ENCODE measurements at places on chromosomes 7 and 10.

DNA sequence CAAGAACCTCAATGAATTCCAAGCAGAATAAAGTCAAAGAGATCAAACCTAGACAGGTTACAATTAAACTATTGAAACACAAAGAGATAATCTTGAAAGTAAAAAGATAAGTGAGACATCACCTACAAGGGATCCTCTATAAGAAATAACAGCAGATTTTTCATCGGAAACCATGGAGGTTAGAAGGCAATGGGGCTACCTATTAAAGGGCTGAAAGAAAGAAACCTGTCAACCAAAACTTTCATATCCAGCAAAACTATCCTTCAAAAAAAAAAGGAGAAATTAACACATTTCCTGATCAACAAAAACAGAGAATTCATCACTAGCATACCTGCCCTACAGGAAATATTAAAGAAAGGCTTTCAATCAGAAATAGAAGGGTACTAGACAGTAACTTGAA, 244.9 kb downstream of the ARHGAP12 start:
- DNase-seq = no peak

GRCh38 chr7:929311-929711, 25.2 kb downstream of the ADAP1 start:
- no peak for DNase-seq

DNA sequence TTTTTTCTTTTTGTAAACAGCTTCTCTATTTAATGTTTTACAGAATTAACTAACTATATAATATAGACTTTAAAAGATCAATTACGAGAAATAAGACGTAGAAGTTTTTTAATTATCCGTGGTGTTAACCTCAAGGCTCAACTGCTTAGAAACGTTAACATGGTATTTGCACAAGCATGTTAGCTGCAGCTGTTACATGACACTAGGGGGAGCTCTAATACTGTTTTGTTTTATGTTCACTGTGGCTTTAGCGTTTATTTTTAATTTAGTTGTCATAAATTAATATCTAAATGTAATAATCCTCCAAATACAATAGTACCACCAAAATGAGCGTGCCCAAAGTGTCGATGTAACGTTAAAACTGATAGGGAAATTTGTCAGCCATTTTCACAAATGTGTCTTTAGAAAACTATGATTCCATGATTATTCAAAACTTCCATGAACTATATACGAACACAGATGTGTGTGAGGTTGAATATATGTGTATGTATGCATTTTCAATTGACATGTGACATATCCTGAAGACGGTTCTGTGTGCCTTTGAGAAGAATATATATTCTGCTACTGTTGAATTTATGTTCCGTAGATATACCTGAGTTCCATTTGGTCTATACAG, 828.8 kb upstream of the MBL2 start:
- DNase-seq = no peak

GRCh38 chr10:79447911-79448731, 2.7 kb upstream of the ZCCHC24 start:
- DNase-seq = no peak

GRCh38 chr10:79166312-79166721, 97.6 kb downstream of the ZMIZ1 start:
- DNase-seq = no peak

GRCh38 chr7:90709501-90710465, 113.7 kb downstream of the CDK14 start:
- no peak for DNase-seq

DNA sequence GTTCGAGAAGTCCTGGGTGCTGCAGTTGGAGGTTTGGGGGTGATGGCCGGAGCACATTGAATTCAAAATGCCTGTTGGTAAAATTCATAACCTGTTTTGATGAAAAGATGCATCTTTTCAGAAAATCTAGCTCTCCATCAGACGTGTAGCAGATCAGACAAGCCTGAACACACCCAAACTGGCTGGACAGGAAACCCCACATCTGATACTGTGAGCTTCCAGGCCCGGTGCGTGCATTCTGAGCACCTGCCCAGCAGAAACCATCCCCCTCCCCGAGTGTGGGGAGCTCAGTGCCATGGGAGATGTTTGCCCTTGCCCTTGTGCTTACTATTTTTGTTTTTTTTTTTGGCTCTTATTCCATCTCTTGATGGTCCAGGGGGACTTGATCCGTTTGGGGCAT, 417.1 kb downstream of the TCERG1L start:
- DNase-seq = no peak

- DNase-seq = no peak
Observed at GRCh38 chr10:113300201-113300600, 252.7 kb upstream of the HABP2 start.

- no peak for DNase-seq
Observed at GRCh38 chr10:84933402-84933801, 605.0 kb downstream of the CCSER2 start.

DNA sequence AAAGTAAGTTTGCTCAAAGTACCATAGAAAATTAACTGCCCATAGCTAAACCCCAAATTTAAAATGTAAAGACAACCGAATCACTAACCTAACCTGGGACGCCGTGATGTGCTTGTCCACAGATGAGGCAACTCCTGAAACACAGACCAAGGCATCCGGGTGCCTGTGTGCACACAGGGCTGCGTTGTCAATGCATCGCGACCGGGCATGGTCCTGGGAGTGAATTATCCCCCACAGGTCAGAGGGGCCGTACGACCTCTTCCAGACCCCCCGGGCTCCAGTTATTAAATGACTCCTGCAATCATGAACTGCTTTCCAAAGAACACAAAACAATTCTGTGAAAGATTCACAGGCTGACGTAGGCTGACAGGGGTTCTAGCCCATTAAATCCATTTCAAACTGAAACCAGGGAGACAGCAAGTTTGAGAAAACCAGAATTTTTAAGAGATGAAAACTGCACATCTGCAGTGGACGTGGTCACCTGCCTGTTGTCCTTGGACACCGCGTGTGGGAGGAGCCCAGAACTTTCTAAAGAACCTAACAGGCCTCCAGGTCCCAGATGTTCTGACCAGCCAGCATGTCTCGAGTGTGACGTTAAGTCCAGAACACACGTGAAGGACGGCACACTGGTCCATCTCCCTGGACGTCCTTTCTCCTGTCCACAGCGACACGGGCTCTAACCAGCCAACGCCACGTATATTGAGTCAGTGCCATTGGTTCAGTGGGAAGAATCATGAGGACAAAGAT, 297.8 kb downstream of the DNAJB6 start:
- no peak for DNase-seq

GRCh38 chr10:30247704-30248103, 101.4 kb downstream of the MTPAP start:
- DNase-seq = no peak

- no peak for DNase-seq
Observed at GRCh38 chr10:21272643-21273399, 252.7 kb downstream of the SKIDA1 start.

DNA sequence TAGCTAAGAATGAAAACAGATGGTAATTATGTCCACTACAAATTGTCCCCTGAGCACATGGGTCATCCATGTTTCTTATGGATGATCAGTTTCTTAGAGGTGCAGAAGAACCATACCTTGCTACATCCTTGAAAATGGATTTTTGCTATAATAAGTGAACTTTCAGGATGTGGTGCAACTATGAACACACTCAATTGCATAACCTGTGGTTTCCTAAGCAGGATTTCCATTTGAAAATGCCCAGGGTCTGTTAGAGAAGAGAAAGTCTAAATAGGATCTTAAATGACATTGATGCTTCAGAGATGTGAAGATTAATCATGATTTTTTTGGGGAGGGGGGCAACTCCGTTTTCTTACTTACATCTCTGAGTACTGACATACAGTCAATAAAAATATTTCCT, 39.6 kb upstream of the CACNB2 start:
- no peak for DNase-seq

GRCh38 chr10:114626841-114627240, 31.2 kb downstream of the ABLIM1 start:
- no peak for DNase-seq

GRCh38 chr10:25493122-25493893, 318.5 kb downstream of the GPR158 start:
- DNase-seq = peak; percentile 87

DNA sequence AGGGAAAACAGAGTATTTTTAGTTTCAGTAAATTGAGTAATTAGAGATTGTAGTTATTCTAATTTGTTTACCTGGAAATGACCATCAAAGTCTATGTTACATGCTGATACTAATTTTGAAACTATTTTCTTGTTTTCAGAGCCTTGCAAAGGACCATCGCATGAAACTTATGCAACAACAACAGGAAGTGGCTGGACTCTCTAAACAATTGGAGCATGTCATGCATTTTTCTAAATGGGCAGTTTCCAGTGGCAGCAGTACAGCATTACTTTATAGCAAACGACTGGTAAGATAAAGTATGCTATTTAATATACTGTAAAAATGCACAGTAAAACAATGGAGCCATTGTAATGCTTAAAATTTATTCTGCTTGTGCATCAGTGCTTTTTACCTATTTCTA, 78.5 kb downstream of the TRIM24 start:
- peak; percentile 2 for DNase-seq

DNA sequence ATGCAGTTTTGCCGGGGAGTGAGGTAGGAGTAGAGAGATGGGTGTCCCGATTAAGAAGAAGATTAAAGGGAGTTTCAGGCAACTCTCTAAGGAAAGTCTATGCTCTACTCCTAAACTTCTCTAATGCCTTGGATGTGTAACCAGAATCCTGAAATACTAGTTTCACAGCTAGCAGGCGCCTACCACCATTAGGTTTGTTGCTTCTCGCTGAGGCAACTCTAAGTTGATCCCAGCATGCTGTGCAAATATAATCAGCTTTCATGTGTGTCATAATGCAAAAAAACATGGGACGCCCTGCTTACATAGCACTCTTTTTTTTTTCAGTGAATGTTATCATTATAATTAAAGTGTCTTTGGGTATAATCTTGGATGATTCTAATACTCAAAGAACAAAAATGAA, 50.4 kb upstream of the FAM3C start:
- DNase-seq = no peak

- peak; percentile 34 for DNase-seq
Observed at GRCh38 chr7:68691261-68692216, 906.7 kb upstream of the AUTS2 start.

DNA sequence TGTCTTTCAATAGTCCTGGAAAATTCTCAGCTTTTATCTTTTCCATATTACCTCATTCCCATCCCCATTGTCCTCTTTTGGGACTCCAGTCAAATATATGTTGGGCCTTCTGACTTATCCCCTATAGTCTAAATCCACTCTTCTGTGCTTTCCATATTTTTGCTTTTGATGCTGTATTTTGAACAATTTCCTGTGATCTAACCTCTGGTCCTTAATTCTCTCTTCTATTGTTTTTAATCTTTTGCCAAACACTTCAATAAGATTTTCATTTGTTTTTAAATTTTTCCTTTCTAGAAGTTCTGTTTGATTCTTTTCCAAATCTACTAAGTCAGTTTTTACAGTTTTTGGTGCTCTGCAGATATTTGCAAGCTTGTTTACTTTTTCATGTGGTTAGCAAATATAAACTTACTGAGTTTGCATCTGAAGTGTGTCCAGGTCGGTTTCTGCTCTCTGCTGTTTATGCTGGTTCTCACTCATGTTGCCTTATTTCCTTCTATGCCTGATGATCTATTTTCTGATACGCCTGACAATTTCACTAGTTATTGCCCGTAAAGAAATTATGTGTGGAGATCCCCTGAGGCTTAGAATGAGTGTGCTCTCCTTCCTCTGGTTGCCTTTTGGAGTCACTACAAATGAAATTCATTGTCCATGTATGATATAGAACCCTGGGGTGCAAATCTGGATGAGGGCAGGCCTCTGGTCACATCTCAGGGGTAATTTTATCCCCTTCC, 110.4 kb downstream of the RBM20 start:
- no peak for DNase-seq

- DNase-seq = no peak
Observed at GRCh38 chr7:95531605-95532219, 46.0 kb downstream of the ASB4 start.

DNA sequence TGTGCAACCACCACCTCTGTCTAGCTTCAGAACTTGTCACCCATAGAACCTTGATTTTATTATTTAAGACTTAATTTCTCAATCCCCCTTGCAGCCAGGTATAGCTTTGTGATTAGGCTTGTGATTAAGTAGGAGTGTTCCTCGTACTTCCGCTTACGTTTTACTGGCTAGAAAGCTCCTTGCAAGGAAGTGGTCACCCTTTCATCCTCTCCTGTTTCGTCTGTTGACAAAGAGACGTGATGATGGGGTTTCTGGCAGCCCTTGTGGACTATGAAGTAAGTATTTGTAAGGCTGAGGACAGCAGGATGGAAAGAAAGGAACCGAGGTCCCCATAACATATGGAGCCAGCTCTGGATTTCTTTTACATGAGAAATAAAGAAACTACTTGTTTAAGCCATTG, 86.5 kb upstream of the KDM7A start:
- no peak for DNase-seq

DNA sequence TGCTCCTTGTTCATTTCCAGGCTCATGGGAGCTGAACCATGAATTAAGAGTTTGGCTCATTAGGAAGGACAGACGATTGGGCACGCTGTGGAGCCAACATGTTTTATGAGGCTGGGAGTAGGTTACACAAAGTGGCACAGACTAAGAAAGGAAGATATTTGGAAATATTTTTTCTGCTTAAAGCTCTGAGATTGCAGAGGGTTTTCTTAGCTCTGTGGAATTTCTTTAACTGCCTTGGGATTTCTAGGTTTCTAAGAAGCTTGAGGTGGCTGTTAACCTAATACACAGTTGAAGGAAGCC, 344.6 kb downstream of the RNLS start:
- DNase-seq = no peak

DNA sequence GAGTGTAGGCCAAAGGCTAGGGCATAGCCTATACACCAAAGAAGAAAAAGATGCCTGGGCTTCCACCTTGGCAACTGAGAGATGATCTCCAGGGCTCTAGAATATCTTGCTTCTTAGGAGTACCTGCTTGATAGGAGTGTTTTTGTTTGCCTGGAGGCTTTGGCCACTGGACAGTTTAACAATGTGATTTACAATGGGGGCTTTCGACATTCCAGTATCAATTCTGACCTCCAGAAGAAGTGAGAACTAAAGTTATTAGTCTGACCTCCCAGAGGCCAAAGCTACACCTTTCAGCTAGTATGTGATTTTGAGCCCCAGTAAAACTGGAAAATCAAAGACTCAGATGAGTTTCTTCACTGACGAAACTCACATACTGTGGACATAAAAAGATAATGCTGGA, 96.1 kb downstream of the JMJD1C start:
- DNase-seq = no peak

- no peak for DNase-seq
Observed at GRCh38 chr10:62620491-62620890, 184.0 kb upstream of the ADO start.

- DNase-seq = no peak
Observed at GRCh38 chr7:117837841-117838240, 35.4 kb downstream of the CTTNBP2 start.

GRCh38 chr7:150891740-150892139, 39.4 kb downstream of the AOC1 start:
- DNase-seq = no peak

DNA sequence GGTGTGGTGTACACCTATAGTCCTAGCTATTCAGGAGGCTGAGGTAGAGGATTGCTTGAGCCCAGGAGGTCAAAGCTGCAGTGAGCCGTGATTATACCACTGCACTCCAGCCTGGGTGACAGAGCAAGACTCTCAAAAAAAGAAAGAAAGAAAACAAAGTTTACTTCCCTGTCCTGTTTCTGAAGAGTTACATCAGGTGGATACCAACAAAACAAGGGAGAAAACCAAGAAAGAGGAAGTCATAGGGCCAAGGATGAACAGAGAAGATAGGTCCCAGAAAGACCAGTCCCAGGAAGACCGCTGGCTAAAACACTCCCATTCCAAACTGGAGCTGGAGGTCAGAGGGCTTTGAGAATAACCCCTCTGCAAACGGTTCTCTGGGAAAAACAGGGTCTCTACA, 13.5 kb downstream of the MACROH2A2 start:
- no peak for DNase-seq

All from non-pigmented ciliary epithelial cell (primary cell).